ENCODE measurements at places on chromosomes 6 and 20.

- no peak for DNase-seq
Measured at GRCh38 chr20:13111249-13111911, 102.6 kb downstream of the SPTLC3 start.

GRCh38 chr20:13638162-13638495, 603 bp downstream of the TASP1 start:
- no peak for DNase-seq

DNA sequence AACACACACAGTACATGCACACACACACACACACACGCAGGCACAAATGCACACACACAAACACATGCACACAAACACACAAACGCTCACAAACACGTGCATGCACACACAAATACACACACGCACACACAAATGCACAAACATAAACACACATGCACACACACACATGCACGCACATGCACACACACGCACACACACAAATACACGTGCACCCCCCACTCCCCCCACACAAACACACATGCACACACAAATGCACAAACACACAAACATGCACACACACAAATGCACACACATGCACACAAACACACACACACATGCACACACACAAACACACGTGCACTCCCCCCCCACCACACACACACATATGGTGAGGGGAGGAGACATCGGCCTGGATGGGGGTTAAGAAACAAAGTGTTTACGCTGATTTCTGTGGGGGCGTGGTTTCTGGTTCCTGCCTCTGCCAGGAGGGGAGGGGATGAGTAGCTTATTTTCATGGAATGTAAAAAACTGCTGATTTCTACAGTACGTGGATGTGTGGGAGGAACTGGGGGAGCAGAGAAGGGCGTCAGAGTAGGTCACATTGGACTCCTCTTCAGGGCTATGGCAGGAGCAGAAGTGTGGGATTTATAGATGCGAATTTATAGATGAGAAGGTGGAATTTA, 607.2 kb downstream of the QKI start:
- DNase-seq, result no peak

GRCh38 chr20:17262786-17263185, 35.9 kb downstream of the PCSK2 start:
- DNase-seq, result no peak

DNA sequence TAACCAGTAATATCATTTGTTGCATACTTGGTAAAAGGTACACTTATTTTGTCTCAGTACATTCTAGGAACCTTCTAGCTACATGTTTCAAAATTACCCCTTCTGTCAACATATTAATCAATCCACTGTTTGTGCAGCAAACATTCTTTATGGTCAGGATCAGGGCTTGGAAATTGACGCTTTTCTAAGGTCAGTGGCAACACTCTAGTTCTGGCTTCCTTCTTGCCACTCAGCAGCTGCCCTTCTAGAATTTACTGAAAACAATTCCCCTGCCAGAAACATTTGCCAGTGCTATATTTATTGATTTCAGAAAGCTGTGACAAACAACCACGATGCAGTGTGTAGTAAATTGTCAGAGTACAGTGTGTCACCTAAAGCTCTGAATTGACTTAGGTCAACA, 84.7 kb upstream of the FBXL4 start:
- no peak for DNase-seq

DNA sequence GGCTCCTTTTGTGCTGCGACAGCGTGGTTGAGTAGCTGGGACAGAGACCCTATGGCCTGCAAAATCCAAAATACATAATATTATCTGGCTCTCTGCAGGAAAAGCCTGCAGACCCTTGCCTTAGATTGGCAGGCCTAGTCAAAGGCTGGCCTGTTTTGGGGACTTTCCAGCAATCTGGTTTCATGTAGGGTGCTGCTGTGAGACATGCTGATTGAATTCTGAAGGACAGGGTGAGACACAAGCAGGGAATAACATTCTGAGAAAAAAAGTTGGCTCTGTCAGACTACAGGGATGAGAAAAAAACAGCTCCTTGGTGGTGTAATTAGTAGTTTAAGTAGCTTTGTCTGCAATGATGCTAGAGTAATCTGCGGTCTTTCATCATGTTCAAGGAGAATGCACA, 402.7 kb upstream of the AGPAT4 start:
- no peak for DNase-seq

DNA sequence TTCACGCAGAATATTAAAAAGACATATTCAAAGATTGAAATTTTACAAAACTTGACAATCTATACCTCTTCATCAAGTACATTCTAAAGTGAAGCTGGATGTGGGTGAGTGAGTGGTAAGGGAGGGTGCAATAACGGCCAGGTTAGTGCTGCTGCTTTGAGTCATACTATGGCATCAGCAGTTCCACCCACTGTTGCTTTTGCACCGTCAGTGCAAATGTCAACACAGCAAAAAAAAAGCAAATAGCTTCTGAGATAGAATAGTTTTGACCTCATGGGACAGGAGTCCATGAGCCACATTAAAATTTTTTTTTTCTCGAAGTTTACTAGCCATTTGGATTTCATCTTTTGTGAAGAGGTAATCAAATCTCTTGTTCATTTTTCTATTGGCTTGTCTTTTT, 31.8 kb downstream of the PSMF1 start:
- DNase-seq, result no peak

GRCh38 chr20:4997222-4997621, 4.1 kb downstream of the SLC23A2 start:
- DNase-seq, result no peak
